Type B pancreatic cell (in vitro differentiated cells): ENCODE measurements at places on chromosomes 3 and 15. TPM values are rescaled to one million over a fixed set of nuclear protein-coding genes. Genes with fewer than 3 reads are reported as not detected.

GRCh38 chr15:56699743-56700142 is 33.6 kb downstream of the ZNF280D start:
- DNase-seq = no peak

GRCh38 chr3:150035301-150035779 is 64.6 kb upstream of the PFN2 start:
- DNase-seq = no peak

- no peak for DNase-seq
These were observed 62.5 kb upstream of the TAMM41 start for GRCh38 chr3:11908981-11909698.

DNA sequence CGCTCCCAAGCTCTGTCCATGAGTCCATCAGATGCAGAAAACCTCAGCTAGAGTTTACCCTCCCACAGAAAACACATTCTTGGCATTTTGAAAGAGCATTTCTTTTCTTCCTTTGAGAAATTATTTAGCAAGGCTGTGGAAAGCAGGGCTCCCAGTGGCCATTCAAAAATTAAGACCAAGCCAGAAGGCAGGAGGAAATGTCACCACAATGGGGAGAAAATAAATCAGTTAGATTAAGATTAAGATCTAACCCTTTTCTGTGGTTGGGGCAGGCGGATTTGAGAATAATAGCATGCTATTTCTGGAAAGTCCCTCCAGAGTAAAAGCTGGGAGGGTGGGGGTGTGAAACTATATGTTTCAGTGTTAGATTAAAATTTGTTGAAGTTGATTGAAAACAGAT is 20.2 kb downstream of the LRIG1 start:
- no peak for DNase-seq

GRCh38 chr15:51193526-51193925 is 98.8 kb upstream of the TNFAIP8L3 start:
- no peak for DNase-seq

- DNase-seq = no peak
These were observed 247.8 kb downstream of the ALCAM start for GRCh38 chr3:105614288-105615030.

DNA sequence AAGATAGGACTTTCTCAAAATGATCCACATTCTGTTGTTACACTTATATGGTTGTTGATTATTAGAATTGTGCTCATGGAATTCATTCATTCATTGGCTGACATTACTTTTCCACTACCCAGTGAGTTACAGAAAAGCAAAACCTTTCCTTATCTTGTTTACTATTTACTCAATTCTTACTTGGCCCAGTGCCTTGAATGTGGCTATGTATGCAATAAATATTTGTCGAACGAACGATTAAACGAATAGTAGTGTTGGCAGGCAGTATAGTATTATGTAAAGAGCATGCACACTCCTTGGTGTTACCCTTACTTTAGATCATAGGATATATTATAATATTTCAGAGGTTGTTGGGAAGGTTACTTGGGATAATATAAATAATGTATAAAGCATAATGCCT is 31.0 kb downstream of the CTDSPL2 start:
- no peak for DNase-seq

- DNase-seq = no peak
These were observed 13.1 kb upstream of the SLC35G2 start for GRCh38 chr3:136805795-136806194.

DNA sequence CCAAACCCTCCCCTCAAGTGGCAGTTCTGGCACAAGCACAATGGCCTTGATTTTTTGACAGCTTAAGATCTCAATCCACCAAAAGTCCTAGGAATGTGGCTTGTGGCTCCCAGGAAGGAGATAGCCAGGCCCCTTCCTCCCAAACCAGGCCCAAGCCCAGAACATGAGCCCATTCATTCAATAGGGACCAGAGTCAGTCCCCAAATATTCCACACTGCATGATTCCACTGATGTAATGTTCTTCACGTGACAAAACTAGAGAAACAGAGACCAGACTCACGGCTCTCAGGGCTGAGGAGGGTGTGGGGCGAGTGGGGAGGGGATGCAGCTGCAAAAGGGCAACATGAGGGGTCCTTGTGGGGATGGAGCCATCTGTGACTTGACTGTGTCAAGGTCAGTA is 25.5 kb downstream of the ABTB1 start:
- DNase-seq = no peak

- no peak for DNase-seq
These were observed 12.9 kb downstream of the SLCO3A1 start for GRCh38 chr15:91866371-91866905.

- DNase-seq = no peak
These were observed 4.8 kb upstream of the AVEN start for GRCh38 chr15:34043813-34044212.

- DNase-seq = no peak
These were observed 209.9 kb upstream of the ROPN1 start for GRCh38 chr3:124201786-124202185.

- no peak for DNase-seq
These were observed 9.1 kb downstream of the PLA2G4F start for GRCh38 chr15:42147431-42147735.

DNA sequence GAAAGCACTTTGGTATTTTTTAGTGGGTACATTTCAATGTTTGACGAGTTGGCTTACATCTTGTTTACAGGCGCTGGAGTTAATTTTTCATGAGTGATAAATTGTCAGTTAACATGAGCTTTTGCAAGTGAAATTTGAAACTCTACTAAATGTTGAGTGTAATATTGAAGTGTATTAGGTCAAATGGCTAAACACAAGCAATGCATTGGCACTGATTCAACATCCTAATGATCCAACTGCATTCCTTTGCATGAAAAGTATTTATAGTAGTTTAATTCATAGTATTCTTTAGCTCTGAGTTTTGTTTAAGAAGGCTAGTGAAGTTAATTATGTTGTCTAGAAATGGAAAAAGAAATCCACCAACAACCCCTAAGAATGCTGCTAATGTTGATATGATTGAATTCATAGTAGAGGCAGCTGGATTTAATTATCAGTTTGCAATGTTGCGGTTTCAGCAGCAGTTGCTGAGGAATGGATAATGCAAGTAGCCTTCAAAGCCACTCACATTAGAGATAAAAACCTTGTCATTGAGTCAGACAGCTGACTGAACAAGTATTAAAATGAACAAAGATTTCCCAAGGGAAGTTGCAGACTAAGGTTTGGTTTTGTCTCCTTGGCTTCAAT is 245.6 kb upstream of the GOLIM4 start:
- DNase-seq = no peak

- no peak for DNase-seq
These were observed 2.5 kb upstream of the USF3 start for GRCh38 chr3:113698956-113699355.

DNA sequence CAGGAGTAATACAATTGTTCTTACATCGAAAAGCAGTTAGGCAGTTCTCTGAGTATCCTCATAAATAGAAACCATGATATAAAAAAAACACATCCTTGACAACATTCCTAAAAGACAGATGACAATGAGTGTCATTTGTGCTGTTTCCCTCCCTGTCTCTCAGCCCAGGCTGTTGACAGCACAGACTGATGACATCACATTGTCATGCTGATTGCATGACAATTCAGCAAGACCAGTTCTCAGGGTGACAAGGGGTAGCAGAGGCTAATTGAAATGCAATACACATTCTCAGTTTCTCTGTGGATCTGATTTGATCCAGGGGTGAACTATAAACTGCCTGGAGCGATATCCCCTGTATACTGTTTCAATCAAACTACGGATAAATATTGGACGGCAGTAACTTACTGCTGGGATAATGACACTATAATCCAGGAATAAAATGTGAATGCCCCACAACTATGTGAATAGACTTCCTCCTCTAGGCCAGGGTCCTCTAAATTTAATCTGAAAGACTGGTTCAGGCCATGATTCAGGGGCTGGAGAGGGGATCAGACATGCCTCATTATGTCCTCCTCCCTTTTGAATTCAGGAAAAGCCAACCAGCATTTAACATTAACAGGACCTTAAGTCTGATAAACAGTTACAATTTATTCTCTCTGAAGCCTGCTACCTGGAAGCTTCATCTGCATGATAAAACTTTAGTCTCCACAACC is 16.7 kb upstream of the EIF1B start:
- DNase-seq = no peak

The UNC13C gene
- 1.3 and 3.7 TPM in 2 replicates for total RNA-seq

The GATM gene
- total RNA-seq = 17.8 and 26.8 TPM in 2 replicates

The P2RY12 gene
- not detected in 2 replicates for total RNA-seq

The PLCH1 gene
- 2.0 and 7.6 TPM in 2 replicates for total RNA-seq
